Retina (tissue), 1 donor: ENCODE measurements at places on chromosomes 2 and 18.

DNA sequence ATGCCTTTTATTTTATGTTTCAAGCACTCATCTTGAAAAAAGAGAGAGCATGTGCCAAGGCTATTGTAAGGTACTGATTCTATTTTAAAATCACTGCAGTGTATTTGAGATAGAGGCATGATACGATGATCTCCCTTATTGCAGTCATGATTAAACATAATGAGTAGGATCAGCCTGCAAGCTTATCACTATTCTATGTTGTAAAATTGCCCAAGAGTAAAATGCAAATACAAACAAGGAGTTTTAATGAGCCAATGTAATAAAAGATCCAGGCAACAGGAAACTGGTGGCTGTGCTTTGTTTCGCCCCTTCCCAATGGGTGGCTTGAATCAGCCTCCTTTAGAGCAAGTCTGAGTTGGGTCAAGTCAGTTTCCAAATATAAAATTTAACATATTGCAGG lies 116.4 kb upstream of the RBMS1 start:
- no peak for DNase-seq

- no peak for DNase-seq
Measured at GRCh38 chr2:126765395-126765794, 109.4 kb downstream of the GYPC start.

DNA sequence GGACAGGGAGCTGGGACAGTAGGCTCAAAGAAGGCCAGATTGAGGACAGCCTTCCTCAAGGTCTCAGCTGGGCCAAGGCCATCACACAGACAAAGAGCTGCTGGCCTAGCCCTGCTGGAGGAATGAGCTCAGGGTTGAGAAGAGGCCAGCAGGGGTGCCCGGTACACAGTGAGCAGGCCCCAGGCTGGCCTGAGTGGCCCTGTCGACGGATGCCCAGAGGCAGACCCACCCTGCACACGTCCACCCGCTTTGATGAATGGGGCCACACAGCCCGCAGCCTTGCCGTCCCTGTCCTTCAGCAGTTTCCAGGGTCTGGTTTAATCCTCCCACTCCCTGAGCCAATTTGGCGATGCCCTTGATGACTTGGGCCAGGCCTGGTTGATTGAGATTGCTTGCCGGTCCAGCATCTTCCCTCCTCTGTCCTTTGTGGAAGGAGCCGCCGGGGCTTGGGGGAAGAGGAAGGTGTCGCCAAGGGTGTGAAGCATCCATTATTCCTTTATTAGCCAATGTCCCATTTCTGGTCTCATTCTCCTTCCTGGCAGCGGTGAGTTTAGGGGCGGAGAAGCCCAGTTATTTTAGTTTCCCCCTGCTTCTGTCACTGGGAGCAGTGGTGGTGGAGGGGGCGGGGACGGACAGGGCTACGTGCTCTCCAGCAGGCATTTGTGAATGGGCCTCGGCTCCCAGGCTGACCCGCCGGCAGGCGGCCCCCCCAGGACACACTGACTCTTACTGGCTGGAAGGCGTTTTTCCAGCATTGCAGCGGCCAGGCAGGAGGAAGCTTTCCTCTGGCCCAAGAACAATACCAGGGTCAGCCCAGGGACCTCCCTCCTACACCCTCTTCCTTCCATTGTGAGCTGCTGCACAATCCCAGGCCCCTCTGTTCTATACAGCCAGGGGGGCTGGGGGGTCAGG lies 141.8 kb downstream of the CTIF start:
- peak; percentile 60 for DNase-seq

GRCh38 chr18:23105581-23106219 lies 29.6 kb upstream of the CABLES1 start:
- no peak for DNase-seq
